ENCODE measurements at places on chromosomes 12 and 14. TPM values are rescaled to one million over a fixed set of nuclear protein-coding genes. Genes with fewer than 3 reads are reported as not detected.

Gene EML5
- total RNA-seq = 0.10 TPM

Gene TIMM9
- 111 TPM for total RNA-seq

Gene CMA1
- not detected for total RNA-seq

Gene HOXC5
- total RNA-seq = 1.2 TPM

Gene FZD10
- not detected for total RNA-seq

Gene CLEC7A
- not detected for total RNA-seq

DNA sequence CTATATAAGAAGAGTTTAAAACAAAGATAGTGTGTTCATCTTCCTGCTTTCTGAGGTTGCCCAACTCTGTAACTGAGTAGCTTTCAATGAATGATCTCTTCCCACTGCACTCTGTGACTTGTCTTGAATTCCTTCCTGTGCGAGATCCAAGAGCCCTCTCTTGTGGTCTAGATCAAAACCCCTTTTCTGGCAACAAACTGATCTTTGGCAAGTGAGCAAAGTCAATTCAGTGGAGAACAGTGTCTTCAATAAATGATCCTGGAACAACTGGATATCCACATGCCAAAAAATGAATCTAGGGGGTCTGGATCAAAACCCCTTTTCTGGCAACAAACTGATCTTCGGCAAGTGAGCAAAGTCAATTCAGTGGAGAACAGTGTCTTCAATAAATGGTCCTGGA, 8.5 kb downstream of the CFAP54 start:
- DNase-seq = peak; percentile 20

GRCh38 chr12:18296201-18296908, 35.0 kb downstream of the PIK3C2G start:
- peak; percentile 2 for DNase-seq

GRCh38 chr12:43102546-43103264, 449.3 kb downstream of the ADAMTS20 start:
- DNase-seq = no peak

GRCh38 chr12:124125203-124125871, 152.3 kb downstream of the ZNF664 start:
- no peak for DNase-seq

DNA sequence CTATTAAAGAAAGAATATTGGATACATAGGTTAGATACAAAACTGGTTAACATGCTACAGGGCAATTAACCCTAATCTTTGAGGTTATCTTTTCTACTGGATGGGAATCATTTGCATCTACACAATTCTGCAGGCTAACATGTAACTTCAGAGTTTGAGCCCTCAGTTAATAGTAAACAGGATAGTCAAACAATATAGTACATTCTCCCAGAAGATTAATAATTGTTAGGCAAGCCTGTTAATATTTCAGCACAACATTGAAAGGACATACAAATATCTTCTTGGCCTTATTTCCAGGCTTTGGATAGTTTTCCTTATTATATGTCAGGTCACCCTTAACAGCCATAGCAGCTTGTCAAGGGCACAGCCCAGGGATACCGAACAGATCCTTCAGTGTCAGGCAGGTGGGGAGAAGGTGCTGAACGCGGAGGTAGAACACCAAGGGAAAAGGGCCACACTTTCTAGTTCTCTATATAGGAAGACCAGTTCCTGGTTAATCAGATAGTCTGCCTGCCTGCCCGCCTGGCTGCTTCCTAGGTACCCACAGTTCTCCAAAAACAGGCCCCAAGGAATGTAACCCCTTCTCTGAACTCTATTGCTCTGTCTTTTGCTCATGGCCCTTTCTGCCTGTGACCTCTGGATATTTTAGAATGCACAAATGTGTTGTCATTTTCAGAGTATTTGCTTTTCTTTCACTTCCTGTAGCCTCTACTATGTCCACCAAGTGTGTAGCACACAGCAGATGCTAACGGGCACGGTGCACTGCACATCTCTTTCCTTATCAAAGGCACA, 256.0 kb downstream of the PCNX1 start:
- no peak for DNase-seq

GRCh38 chr14:88380405-88380804, 5.1 kb upstream of the SPATA7 start:
- peak; percentile 16 for DNase-seq

- DNase-seq = no peak
These were observed 61.6 kb upstream of the GZMB start for GRCh38 chr14:24695265-24696241.

- DNase-seq = no peak
These were observed 773.1 kb upstream of the TBX3 start for GRCh38 chr12:115456946-115457689.

- peak; percentile 78 for DNase-seq
These were observed 1.9 kb upstream of the DYNC1H1 start for GRCh38 chr14:101962503-101962874.

GRCh38 chr12:127607146-127607725, 659.7 kb upstream of the TMEM132C start:
- DNase-seq = no peak

DNA sequence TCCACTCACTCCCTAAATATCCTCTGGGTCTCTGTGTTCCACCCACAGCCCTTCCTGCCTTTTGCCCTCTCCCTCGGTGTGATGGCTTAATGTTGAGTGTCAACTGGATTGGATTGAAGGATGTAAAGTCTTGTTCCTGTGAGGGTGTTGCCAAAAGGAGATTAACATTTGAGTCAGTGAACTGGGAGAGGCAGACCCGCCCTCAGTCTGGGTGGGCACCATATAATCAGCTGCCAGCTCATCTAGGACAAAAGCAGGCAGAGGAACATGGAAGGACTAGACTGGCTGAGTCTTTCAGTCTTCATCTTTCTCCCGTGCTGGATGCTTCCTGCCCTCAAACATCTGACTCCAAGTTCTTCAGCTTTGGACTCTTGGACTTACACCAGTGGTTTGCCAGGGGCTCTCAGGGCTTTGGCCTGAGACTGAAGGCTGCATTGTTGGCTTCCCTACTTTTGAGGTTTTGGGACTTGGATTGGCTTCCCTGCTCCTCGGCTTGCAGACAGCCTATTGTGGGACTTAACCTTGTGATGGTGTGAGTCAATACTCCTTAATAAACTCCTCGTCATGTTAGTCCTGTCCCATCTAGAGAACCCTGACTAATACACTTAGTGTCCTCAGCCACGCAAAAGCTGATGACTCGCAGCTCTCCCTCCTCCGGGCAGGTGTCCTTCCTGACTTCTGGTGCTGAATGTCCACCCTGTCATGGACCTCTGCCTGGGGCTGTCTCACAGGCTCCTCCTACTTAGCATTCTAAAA, 5.9 kb downstream of the DGLUCY start:
- DNase-seq = peak; percentile 97

GRCh38 chr12:459050-459429, 699 bp upstream of the B4GALNT3 start:
- DNase-seq = no peak

- DNase-seq = no peak
These were observed 2.2 kb upstream of the EML1 start for GRCh38 chr14:99790978-99791376.

DNA sequence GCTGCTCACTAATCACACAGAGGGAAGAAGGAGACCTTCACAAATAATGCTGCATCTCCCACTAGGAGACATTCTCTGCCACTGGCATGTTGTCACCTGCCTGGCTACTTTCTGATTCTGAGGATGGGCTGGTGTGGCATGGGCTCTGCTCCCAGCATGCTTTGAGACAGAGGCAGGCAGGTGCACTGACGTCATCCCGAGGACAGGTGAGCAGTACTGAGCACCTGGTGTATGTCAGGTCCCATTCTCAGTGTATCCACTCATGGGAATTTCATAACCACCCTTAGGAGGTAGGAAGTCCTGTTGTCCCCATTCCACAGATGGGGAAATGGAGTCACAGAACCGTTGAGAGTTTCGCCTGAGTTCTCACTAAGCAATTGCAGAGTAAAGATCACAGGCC, 597.9 kb downstream of the VRK1 start:
- DNase-seq = no peak

DNA sequence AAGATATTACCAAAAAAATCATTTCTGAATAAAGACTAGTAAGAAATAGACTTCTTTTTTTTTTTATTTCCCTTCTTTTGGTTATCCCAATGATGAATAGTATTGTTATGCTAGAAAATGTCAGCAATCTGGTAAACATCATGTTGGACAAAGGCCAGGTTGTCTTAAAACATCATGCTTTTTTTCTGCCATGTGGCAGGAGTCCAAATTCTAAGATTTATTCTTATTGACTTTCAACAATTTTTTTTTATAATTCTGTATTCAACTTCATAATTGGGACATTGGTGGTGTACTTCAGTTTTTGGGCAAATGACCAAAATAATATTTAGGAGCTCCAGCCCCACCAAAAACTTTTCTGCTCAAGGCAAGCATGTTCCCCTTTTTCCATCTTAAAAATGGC, 10.5 kb downstream of the DCN start:
- peak; percentile 44 for DNase-seq

GRCh38 chr14:69088586-69088985, 64.3 kb downstream of the DCAF5 start:
- DNase-seq = no peak

DNA sequence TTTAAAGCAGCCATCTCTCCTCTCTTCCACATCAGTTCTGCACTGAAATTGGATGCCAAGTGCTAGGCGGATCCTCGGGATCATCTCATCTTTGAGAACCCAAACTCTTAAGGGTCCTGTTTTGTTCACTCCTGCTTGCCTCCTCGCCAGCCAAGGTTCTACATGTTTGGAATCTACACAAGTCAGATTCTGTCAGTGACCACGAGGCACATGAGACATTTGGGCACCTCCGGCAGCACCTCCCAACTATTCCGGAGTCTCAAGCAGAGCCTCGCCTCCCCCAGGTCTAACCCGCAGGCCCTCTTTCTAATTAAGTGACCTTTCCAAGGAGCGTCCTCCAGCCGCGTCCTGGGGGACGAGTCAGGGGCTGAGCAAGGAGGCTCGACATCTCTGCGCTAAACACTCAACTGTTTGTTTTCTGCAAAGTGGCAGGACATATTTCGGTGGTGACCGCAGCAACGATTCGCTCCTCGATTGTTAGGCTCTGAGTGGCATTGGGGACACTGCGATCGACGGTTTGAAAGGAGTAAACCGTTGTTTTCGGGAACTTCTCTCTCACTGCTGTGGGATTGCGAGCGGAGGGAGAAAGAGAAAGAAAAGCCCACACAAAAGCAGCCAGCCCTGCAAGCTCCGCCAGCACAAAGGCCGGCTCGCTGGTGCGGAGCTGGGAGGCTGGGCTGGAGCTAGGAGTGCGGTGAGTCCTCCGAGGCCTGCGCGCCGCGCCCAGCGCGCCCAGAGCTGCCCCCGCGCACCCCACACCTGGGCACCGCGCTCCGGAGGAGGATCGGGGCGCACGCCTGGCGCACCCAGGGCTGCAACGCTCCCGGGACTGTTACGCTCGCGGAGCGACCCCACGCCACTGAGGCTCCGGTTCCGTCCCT, 640 bp downstream of the ARMH4 start:
- DNase-seq = peak; percentile 26

- DNase-seq = peak; percentile 93
These were observed 77.5 kb downstream of the PELI2 start for GRCh38 chr14:56195704-56196103.

DNA sequence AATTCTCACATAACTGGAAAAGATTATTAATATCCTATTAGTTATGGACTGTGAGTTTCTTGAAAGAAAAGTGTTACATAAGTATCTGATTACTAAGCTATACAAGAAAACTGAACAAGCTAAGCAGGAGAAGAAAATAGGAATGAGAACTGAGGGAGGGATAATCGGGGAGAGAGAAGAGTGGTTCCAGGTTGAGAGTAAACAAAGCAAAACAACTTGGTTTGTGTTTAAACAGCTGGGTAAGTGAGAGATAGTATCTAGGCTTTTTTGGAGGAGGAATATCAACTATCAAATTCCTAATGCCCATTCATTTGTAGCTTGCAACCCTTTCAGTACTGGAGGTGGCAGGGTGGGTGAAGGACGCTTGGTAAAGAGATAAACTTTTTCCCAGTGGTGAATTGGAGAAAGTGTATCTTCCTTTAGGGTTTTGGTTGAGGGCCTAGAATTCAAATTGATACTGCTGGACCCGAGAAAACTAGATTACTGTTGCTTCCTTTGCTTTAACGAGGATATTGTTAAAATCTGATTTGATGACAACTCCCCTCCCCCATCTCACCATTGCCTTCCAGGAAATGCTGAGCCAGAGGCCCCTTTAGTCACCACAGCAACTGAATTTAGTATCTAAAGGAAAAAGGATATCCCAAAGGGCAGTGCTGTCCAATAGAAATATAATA, 2.0 kb upstream of the SLC2A3 start:
- no peak for DNase-seq

DNA sequence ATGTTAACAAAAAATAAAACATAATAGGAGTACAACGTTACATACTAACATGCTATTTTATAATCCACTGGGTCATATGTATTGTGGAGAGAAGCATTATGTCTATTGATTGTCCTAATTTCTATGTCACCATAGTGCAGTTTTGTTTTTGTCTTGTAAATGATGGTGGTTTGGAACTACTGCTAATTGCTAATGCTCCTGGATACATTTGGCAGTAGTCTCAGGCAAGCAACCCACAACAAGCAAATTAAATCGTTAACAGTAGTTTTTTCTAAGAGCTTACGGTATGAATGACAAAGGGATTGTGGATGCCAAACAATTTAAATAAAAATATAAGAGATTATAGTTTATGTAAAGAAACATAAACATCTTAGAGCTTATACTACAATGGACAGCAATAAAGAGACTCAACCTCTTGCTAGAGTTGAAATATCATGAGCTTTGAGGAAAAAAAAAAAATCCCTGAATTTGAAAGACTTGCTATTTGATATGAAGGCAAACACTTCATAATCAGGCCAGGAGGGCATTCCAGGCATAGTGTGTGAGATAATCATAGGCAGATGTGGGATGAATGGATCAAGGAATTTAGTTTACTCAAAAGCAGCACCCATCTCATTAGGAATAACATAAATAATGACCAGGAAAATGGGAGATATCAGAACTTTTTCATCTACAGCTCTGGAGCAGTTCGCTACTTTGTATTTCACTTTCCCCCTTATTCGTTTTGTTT, 181.3 kb downstream of the CCDC59 start:
- no peak for DNase-seq

DNA sequence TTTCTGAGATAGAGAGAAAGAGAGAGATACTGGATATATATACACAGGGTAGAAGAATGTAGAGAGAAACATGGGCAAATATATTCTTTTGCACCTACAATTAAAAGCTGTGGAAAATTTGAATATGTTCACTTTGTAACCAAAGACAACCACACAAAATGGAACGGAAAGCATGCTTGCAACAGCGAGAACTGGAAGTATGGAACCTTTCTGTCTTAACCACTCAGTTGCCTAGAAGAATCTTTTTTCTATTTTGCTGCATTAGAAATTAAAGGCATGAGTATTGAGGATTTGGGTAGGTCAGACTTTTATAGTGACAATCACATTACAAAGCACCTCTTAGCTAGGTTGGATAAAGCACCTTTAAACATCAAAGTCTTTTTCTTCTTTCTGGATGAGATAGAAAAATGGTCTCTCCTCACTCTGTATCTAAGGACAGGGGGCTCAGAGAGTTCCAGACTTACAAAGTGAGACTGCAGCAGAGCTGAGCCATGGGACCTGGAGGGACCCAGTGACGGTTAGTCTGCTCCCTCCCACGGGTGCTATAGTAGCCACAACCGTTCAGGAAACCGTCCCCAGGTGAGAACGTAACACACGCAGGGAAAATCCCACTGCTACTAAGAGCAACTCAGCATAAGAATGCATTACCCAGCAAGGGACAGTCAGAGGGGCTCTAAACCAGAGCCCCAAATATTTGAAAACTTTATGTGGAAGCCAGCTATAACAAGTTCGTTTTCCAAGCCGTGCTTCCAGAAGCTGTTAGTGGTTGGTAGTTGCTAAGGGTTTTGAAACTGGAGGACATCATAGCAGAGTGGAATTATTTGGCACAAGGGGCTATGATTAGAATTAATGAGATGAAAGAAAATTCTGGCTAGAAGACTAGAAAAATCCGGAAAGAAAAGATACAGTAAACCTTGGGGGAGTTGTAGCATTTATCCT, 97.1 kb downstream of the DAD1 start:
- DNase-seq = no peak

GRCh38 chr14:60232185-60232584, 16.8 kb upstream of the PPM1A start:
- DNase-seq = no peak

All from myocyte (in vitro differentiated cells).